Mucosa of gallbladder (tissue), 1 donor: ENCODE measurements at places on chromosomes 5 and 9.

GRCh38 chr5:133341296-133341695, 271.0 kb downstream of the FSTL4 start:
- no peak for DNase-seq

DNA sequence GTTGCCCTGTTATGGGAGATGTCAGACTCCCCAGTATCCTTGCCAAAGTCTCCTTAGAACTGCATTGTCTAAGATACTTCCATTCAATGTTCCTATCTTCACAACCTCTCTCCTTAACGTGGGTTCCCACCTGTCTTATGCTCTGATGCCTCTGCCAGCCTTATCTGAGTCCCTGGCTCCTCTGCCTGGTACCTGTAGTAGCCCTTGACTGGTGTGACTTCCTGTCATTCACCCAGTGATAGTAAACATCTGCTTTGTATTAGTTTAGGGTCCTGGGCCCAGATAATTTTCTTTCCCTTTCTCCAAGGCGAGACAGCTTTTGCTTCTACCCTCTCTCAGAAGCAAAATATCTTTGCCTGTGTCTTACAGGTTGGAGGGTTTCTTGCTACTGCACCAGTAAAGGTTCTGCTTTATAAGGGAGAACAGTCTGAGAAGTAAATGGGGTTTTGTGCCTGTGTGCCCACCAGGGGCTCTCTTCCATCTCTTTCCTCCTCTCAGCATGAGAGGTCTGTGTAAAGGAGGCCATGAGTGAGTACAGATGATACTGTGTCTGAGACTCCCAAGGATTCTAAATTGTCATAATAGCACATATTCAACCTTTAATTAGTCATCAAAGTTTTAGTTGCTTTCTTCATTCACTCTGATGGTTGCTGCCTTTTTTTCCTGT, 220.8 kb downstream of the PRR16 start:
- DNase-seq, result no peak

DNA sequence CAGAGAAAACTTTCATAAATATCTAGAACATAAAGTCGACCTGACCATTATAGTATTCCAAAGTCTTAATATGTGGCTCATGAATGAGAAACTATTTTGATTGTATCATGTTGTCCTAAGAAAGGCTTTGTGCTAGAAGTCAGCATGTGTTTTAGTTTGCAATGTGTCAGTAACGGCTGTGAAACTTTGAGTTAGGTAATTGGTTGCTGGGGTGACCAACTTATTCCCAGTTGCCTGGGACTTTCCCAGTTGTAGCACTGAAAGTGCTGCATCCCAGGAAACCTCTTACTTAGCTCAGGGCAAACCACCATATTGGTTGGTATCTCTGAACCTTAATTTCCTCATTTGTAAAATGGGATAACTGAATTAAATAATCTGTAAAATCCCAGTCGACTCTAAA, 114.6 kb upstream of the SLC12A2 start:
- no peak for DNase-seq

GRCh38 chr9:110835404-110835803, 166.8 kb downstream of the MUSK start:
- no peak for DNase-seq

GRCh38 chr9:126642839-126643238, 29.1 kb downstream of the LMX1B start:
- DNase-seq, result no peak

GRCh38 chr5:33330992-33331391, 109.8 kb upstream of the TARS1 start:
- no peak for DNase-seq
